ENCODE measurements at places on chromosomes 12 and 14.

DNA sequence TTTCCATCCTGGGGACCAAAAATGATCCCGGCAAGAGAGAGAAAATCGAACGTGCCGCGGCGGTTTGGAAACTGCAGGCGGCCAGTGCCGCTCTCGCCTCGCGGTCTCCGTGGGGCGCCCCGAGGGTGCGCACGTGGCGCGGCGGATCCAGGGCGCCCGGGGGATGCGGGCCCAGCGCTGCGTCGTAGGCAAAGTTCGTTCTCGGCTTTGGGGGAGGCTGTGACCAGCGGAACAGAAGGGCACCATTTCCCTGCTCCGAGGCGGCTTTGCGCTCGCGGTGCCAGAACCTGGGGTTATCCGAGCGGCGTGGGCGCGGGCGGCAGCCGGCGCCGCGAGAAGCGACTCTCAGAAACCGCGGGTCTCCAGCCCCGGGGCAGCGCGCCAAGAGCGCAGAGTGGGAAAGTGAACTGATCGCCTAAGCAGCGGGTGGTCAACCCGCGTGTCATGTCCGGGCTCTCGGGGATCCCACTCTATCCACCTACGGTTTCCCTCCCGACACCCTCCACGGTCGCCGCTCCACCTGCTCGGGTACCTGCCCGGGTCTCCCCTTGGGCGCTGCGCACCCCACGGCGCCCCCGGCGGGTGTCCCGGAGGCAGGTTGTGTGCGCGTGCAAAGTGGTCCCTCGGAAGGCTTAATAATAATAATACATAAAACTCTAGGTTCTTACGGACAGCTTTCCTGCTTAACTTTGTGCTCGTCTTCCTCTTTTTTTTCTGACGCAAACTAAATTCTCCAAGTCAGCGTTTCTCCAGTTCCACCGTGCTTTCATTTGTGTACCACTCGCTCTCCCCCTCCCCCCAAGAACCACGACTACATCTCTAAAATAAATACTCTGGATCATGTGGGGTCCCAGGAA lies 1.2 kb downstream of the ESRRB start:
- DNase-seq, result no peak

- no peak for DNase-seq
Observed at GRCh38 chr12:40827683-40828592, 135.7 kb downstream of the CNTN1 start.

DNA sequence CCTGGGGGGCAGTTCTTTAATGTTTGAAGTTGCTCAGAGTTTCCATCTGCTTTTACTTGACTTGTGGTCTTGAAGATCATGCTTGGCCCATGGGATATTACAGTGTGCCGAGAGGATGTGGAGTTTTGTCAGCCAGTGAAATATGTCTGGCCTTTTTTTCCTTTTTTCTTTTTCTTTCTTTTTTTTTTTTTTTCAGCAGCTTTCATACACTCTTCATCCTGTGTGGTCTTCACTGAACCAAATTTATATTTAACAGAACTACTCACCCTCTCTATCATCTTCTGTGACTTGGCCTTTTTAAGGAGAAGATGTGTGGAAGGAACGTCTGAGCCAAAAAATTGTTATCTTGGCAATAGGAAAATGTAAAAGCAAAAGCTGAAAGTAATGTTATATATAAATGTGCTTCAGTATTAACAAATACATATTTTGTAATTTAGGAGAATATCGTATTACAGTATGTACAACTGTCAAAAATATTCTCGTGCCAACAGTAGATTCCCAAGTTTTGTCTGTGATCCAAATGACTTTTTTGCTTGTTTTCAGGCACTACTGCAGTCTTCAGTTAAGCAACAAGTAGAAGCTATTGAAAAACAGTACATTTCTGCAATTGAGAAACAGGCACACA lies 200.6 kb downstream of the CCDC91 start:
- no peak for DNase-seq

DNA sequence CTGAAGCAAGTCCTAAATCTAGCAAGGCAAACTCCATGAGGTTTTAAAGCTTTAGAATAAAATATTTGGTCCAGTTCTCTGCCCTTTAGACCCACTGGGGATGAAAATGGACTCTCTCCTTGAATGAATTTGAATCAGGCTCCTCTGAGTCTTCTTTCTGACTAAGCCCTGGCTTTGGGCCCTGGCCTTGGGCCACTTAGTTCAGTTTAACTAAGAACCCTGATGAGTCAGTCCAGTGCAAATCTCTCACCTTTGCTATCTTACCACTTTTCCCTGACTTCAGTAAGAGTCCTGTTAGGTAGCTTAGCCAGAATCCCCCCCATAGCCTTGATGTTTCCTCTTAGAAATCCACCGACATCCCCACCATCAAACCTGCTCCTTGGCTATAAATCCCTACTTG lies 427.5 kb downstream of the SNAPC1 start:
- DNase-seq, result no peak

DNA sequence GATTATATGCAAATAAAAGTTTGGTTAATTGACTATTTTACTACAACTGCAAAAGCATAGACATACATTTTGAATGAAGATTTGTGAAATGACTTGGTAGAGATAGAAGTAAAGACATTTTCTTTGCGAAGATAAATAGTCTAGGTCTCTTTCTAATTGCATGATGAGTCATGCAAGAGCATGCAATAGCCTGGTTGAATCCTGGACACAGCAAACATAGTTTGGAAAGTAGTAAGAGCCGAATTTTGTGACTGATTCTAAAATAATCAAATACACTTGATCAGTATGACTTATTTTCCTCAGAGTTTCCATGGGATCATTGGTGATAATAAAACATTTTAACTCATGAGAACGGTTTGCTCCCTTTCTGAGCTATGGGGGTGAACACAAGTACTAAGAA lies 27.7 kb upstream of the CAND1 start:
- DNase-seq, result no peak

DNA sequence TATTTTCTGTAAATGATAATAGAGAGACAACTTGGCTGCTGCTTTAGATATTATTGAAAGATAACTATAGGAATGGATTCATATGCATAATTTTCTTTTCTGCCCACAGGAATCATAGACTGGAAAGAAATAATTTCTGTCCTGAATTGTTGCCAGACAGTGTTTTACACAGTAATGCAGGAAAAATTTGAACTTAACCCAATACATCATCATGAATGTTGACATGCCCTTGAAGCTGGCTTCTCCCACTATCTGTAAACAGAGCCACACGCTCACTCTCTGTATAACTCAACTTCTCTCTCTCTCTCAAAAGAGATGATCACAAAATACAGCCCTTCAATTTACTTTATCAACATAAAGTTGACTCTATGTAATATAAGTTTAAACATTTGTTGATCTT lies 56.6 kb downstream of the PAX9 start:
- DNase-seq, result no peak

DNA sequence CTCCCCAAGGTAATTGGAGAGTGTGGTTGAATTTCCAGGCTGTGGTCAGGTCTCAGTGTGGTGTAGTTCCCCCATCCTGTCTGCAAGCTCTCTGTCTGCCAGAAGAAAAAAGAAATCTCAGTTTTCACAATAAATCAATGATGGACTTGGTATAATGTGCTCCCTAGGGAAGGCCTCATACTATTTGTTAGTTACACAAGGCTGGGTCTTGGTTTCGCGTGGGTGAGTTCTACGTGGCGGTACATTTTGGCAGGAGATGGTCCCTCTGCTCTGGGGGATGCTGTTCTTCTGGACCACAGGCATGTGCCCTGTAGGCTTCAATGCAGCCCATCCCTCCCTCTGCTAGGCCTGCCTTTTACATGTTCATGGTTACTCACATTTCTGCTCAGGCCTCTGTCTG lies 206.4 kb upstream of the PELI2 start:
- no peak for DNase-seq

DNA sequence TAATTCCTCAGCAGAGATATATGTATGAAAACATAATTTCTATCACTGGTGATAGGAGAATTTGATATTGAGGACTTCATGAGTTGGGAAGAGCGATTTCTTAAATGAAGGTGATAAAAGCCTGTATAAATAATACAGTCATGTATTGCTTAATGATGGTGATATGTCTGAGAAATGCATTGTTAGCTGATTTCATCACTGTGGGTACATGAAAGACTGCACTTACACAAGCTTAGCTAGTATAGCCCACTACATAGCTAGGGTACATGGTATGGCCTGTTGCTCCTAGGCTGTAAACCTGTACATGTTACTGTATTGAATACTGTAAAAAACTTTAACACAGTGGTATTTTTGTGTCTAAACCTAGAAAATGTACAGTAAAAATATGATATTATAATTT lies 63.4 kb downstream of the ANO4 start:
- no peak for DNase-seq

DNA sequence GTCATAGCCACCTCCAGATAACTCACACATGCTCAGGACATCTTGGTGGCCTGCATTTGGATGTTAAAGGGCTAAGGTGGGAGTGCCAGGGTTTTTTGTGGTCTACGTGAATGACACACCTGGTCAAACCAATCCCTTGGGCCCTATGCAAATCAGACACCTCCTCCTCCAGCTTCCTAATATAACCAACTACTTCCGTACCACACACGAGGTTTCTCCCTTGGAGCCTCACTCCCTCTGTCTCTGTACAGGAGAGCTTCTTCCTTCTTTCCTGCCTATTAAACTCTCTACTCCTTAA lies 19.6 kb downstream of the APOBEC1 start:
- DNase-seq, result no peak

DNA sequence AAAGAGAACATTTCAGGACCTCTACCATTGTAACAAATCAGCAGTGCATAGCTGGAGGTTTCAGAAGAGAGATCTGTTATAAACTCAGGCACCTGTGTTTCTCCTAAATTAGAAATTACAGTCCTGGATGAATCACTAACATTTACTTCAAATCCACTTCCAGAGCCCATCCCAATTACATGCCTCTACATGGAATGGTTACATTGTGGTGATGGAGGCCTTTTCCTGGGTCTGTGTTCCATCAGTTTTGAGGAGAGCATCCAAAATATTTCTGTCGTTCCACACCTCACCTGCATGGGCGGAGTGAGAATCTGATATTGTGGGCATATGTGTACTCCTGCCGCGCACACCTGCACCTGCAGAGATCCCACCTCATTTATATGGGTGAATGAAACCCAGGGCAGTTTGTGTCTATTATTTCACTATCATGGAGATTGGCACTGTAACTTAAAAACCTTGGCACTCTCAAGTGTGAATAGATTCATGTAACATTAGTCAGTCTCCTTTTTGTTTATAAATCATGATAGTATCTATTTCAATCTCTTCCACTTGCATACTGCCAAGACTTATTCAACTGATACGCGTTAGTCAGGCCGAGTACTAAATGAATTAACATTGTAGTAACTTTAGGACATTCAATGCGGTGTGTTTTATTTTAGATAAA lies 215.1 kb upstream of the FAR2 start:
- DNase-seq, result no peak

- DNase-seq, result no peak
Observed at GRCh38 chr14:105011312-105011990, 9.4 kb downstream of the CDCA4 start.

- DNase-seq, result no peak
Observed at GRCh38 chr14:101364503-101365328, 196.6 kb upstream of the DIO3 start.

- no peak for DNase-seq
Observed at GRCh38 chr12:65539023-65539422, 260.5 kb downstream of the MSRB3 start.

DNA sequence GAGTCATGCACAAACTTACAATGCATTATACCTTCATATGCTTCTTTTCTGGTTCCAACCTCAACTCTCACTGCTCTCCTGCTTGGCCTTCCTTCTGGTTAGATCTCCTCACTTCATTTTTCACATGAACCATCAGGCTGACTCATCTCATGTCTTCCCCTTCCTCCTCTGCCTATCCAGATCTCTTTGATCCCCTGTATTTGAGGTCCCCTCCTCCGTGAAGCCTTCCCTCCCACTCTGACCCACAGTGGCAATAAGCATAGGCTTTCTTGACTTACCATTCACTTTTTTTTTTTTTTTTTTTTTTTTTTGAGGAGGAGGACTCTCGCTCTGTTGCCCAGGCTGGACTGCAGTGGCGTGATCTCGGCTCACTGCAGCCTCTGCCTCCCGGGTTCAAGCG lies 14.7 kb upstream of the ASIC1 start:
- DNase-seq, result no peak

GRCh38 chr14:59852350-59852749 lies 18.2 kb downstream of the RTN1 start:
- no peak for DNase-seq

- DNase-seq, result no peak
Observed at GRCh38 chr14:101019541-101019940, 116.0 kb upstream of the RTL1 start.

GRCh38 chr12:96520767-96521166 lies 31.4 kb downstream of the CFAP54 start:
- no peak for DNase-seq

GRCh38 chr14:52845081-52845480 lies 53.7 kb upstream of the GNPNAT1 start:
- no peak for DNase-seq

GRCh38 chr14:32306549-32306948 lies 22.5 kb upstream of the AKAP6 start:
- no peak for DNase-seq

DNA sequence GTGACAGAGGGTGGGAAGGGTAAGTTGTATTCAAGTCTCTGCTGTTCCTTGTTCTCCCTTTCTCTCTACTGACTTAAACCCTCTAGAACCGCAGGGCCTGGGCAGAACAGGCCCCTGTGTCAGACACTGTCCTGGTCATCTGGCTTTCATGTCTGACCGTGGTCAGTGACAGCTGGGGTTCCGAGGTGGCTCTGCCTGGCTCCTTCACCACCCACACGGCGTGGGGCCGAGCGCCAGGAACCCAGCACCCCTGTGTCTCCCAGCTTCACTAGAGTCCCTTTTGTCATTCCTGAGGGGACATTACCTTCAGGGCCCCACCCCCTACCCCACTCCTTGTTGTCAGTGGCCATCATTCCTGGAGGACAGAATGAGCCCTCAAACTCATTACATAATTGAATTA lies 168.9 kb downstream of the ADGRD1 start:
- no peak for DNase-seq

- DNase-seq, result no peak
Observed at GRCh38 chr12:2895051-2895451, 4.4 kb downstream of the TULP3 start.

GRCh38 chr12:84842406-84843013 lies 70.1 kb downstream of the SLC6A15 start:
- no peak for DNase-seq

DNA sequence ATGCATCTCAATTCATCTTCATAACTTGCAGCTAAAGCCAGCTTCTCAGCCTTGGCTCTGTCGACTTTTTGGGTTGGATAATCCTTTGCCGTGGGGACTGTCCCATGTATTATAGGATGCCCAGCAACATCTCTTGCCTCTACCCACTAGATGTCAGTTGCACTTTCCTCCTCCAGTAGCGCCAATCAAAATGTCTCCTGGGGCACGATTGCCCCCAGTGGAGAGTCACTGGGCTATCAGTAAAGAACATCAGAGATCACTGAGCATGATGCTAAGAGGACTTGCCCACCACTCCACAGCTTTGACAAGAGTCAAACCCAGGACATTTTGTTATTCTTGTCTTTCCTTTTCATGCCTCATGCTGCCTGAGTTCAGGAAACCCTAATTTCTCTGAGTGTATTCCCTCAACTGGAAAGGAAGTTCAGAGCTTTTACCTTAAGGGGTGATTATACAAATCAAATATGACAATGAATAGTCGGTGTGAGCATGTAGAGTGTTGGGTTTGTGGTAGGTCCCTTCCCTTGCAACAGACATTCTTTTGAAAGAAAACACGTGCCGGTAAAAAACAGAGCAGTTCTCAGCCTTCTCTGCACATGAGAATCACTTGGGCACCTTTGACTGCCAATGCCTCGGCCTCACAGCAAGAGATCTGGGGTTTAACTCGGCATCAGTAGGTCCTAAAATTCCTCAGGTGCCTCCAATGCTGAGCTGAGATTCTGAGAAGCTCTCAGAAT lies 980.6 kb downstream of the VRK1 start:
- no peak for DNase-seq

GRCh38 chr14:88753873-88754272 lies 38.9 kb downstream of the EML5 start:
- no peak for DNase-seq

Data from CD4-positive, alpha-beta memory T cell (primary cell).